NCI-H82 (cell line): ENCODE measurements at places on chromosomes 16 and 17.

DNA sequence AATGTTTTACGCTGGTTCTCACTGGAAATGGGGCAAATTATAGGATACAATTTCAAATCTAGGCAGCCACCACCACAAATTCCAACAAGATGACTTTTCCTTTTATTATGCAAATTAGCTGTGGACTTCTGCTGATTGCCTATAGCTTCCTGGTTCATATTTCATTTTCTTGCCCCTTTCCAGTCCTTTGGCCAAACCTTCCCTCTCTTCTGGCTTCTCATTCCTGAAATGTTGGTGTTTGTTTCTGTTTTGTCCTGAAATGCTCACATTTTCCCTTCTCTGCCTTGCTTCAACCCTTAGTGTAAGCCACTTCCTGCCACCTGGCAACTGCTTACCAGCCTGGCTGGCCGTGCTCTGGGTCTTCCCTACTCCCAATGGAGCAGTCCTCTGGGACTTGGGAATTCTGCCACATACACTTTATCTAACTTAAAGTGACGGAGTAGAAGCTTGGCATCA, 14.0 kb downstream of the PRSS54 start:
- no peak for DNase-seq

GRCh38 chr17:77352996-77353395, 212.2 kb downstream of the SEC14L1 start:
- no peak for DNase-seq

DNA sequence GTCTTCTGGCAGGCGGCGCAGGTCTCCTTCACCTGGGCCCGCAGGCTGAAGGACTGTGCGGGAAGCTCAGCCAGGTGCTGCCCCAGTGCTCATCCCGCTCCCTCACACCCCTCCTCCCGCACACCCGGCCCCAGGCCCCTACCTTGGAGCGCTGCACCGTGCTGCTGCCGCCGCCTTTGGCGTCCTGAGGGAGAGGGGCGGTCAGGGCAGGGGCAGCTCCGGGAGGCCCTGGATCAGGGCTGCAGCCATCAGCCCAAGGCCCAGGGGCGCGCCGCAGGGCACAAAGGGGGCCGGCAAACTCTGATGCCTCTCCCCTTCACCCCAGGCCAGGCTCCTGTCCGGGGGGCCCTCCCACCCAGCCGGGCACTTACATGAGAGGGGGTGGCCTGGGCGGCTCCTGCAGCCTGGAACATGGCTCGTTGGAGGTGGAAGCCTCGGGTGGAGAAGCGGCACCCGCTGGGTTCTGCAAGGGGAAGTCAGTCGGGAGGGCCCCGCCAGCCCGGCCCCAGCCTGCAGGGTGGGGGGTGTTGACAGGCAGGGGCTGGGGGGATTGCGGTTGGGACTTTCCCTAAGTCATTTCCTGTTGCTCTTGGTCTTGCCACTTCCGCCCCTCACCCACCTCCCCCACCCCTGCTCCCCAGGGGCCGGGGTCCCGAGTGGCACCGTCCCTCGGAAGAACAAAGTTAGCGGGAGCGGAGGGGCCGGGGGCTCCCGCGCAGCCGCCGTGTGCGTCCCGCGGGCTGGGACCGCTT, 863 bp downstream of the LIMD2 start:
- peak; percentile 66 for DNase-seq

DNA sequence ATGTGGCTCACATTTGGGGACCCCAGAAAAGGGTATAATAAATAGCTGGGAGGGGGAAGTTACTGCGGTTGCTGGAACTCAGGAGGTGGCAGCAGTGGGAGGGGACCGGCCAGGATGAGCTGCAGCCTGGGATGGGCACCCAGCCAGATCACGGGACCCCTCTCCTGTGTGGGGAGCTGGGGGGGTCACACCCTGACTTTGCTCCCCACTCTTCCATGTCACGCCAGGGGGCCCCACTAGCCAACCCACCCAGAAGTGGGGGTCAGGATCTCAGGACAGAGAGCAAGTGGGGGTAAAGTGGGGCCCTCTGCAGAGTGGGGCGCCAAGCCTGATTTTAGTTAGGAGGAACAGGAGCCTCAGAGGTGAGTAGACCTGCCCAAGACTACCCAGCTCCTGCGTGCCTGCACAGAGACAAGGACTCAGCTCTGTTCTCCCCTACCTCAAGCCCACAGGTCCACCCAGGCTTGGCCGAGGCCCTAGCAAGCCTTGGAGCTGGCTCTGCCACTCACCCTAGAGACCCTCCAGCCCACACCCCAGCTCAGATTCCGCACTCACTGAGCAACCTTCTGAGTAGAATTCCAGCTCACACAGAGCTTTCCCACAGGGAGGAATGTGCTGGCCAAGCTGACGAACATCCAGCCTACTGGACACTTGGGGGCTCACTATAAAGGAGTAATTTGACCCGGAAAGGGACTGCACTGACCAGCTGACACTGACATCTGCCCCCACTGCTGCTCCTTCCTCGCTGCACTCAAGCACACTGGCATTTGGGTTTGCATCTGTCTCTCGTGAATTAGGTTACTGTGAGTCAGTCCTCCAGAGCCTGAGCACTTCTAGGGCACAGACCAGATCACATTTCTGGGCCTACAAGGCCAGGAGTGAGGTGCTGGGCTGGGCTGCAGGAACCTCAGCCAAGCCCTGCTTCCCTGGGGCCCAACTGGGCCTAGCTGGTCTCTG, 310.1 kb downstream of the C16orf95 start:
- DNase-seq: no peak

DNA sequence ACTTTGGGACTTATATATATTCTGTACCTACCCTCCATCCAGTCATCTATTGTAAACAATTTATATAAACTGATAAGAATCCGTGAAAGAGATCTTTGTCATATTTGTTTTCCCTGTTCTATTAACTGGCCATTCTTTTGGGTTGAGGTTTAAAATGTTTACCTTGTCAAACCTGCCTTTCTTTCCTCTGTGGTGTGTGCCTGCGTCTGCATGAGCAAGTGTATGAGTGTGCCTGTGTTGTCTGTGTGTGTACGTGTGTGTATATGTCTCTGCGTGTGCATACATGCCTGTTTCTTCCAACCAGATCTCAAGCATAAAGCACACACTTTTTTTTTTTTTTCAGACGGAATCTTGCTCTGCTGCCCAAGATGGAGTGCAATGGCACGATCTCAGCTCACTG, 201.5 kb downstream of the C16orf95 start:
- DNase-seq: no peak

DNA sequence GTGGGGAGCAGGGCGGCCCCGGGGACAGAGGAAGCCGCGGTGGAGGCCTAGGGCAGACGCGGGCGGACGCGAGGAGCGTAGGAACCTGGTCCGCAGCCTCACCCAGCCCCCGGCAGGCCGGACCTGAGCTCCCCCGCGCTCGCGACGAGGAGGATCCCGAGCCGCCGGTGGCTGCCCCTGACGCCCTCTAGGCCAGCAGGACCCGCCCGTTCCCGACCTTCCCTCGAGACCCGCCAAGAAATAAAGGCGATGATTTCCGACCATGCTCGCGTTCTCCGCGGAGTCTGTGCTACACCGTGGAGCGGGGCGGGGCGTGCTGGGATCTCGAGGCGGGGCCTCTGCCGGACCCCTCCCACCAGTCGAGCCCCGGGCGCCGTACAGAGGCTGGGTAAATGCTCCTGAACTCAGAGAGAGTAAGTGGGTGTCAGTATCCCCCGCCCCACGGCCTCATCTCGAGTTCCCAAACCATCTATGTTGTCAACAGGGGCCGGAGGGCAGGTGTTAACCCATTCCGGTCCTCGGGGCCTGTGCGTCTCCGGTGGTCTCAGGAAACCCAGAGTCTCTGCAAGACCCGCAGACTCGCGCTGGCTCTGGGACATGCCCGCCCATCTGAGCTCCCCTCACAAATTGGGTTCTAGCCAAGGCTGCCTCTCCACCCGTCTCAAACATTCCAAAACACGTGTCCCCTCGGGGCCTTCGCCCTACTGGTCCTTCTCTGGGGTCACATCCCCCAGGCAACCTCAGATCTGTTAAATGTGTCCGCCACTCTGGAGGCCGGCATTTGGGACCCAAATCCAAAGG, 13.7 kb downstream of the SYCE1L start:
- DNase-seq: peak; percentile 75

DNA sequence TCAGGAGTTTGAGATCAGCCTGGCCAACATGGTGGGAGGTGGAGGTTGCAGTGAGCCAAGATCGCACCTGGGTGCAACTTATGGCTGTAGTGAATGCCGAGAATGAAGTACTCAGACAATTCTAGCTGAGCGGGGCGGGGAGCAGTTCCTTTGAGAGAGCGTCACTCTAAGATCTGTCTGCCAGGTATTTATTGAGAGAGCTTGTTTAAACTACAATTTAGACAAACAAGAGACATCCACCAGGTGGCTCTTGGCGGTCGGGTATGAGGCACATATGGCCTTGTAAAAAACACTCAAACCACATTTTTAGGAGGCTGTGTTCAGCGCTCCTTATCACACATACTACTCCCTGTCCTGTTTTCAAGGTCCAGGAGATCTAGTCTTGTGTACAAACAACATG, 40.6 kb upstream of the CDH1 start:
- no peak for DNase-seq

DNA sequence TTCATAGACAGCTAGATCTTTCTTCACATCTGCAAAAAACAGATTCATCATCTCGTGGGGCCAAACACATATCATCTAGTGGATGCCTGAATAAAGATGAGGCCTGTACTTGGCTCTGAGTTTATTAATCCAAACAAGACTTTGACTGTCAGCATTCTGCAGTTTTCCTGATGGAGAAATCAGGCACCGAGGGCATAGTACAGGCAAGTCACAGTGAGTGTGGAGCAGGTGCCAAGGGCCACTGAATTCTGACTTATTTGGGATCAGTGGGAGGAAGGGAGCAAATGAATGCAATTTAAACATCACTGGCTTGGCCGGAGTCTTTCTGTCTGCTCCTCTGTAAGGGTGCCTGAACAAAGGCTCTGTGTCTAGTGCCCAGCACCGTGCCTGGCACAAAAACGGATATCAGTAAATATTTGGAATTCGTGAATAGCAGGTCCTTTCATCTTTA, 975 bp downstream of the CFAP20 start:
- DNase-seq: no peak

GRCh38 chr17:58991718-58992331, 114.9 kb downstream of the TRIM37 start:
- DNase-seq: no peak

- no peak for DNase-seq
Observed at GRCh38 chr17:43830510-43831140, 2.3 kb downstream of the MPP3 start.

DNA sequence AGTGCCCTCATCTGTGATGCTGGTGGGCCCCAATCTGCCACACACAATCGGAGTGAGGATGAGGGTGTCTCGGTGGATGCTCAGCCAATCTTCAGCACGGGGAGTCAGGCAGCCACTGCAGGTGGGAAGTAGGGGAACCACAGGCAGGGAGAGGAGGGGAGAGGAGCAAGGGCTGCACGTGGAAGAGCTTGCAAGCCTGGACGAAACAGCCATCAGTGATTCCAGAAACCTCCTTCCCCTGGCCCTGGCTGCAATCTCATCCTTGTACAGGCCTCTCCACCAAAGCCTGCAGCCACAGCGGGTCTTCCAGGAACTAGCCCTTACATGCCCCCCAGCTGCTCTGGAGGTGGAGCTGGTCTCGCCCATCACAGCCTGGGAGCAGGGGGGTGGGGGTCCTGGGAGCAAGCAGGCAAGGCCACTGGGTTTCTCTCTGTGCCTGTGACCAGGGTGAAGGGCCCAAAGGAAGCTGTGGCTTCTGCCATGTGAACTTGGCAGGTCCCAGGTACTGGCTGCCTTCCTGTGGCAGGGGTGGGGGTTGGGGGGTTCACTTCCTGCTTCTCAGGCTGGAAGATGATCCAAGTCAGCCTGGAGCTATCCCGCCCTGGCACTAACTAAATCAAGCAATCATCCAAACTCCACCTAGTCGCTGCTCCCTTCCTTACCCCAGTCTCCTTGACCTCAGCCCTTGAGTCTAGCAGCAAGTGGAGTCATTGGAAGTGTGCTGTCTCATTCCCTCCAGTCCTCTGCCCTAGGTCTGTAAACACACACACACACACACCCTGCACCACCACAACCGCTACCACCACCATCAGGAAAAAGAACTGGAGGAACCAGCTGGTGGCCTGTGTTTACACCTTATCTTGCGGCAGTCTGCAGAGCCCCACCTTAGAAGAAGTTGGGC, 29.4 kb upstream of the MLKL start:
- no peak for DNase-seq

GRCh38 chr17:73474370-73474988, 162.7 kb upstream of the CDC42EP4 start:
- peak; percentile 59 for DNase-seq

DNA sequence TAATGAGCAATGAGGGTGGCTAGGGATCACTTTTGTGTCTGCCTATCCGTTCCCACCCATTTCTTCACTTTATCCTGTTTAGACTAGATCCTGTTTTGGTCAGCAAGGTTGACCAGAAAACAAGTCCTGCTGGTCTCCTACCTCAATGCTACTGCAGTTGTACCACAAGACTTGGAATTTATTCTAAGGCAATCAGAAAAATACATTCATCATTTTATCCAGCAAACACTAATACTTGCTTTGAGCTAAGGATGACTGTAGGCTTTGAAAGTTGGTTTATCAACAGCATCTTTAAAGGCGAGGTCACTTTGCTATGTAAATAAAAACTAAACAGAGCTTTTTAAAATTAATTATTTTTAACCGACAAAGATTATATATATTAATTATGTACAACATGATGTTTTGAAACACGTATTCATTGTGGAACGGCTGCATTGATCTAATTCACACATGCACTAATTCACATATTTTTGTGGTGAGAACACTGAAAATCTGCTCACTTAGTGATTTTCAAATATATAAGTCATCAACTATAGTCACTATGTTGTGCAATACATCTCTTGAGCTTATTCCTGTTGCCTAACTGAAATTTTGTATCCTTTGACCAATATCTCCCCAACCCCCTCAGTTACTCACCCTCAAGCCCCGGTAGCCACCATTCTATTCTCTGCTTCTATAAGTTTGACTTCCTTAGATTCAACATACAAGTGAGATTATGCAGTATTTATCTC, 125.9 kb upstream of the HS3ST3A1 start:
- DNase-seq: no peak

DNA sequence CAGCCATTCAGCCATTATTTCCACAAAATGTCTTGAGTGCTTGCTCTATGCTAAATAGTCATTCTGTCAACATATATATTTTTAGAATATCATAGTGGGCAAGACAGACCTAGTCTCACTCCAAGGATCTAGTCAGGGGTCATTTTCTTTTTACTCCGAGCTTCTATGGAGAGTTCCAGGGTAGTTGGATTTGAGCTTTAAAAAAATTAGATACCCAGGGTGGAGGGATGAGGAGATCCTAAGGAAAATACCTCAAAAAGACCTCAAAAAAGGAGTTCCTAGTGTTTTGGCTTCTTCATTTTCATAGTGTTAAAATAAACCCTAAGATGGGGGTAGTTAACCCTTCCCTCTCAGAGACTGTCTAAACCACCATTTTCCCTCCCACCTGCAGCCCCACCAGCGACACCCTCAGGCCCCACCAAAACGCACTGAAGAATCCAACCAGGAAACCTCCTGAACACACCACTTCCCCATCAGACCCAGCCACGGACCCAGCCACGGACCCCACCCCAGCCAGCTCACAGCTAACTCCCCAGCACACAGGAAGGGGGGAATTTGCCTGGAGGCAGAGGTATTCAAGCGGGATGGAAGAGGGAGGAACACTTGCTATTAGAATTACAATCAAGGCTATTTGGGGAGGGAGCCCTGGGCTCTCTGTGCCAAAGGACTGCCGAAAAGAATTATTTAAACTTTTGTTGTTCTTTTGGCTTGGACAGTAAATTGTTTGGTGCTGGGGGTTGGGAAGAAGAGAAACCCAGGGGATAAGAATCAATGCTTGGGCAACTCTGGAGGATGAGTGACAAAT, 2.2 kb downstream of the ETV4 start:
- no peak for DNase-seq
